ENCODE measurements at places on chromosomes 1 and 21.

GRCh38 chr1:38846210-38846609, 13.4 kb downstream of the RRAGC start:
- no peak for DNase-seq

DNA sequence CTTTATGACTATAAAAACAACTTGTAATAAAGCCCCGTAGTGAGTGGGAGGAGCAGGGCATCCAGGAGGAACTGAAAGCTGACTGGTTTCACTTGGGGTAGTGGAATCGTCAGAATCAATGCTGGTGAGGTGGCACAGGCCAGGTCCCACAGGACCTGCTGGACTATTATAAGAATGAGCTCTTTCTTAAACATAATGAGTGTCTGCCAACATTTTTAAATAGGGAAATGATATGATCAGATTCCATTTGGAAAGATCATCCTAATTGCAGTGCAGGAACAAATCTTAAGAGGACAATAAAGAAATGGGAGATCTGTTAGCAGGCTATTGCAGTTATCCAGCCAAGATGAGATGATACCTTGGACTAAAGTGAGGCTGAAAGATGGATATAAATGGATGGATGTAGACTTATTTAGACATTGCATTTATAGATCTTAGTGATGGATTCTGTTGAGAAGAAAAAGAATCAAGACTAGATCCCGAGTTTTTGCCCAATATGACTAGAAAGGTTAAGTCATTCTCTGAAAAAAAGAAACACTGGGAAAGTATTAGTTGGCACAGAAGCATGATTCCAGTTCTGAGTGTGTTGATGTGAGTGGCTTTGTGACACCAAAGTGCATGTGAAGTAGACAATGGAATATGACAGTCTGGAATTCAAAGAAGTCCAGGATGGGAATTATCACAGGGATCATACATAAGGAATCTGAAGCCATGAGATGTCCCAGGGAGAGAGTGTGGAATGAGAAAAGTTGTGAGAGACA, 153.3 kb upstream of the SGIP1 start:
- DNase-seq = no peak

DNA sequence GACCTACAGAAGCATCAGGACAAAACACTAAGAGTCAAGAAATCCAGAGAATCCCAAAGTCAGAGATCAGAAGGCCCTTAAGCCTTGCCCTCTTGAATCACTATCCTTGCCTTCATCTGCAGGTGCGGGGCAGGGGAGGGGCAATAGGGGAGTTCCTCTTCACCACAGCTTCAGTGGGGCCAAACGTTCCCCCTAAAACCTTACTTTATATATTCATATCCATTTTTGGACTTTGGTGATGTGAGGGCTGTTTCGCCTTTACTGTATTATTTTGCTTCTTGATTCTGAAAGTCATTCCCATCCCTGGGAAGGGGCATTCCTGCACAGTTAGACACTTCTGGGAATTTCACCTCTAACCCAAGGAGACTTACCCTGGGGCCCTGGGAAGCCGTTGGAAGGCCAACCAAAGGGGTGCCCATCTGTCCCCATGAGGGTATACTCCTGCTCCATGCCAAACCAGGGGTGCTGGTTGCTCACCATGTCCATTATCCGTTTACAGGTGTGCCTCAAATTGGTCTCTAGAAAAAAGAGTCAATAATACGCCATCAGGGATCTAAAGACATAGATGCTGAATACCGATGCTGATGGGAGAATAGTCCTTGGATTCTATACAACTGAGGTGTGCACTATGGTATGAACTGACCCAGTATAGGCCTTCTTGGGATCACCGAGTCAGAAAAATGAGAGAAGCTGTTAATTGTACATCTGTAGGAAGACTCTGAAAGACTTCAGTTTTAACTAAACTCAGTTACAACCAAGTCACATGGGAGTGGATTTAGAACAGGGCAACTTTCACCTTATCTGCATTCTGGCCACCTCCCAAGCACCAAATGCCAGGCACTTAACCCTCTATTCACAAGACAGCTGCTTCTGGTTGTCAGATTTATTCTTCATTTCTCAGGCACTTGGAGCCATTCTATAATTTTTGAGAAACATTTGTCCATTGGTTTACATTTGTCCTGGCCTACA, 5.4 kb downstream of the GLUL start:
- DNase-seq = no peak

DNA sequence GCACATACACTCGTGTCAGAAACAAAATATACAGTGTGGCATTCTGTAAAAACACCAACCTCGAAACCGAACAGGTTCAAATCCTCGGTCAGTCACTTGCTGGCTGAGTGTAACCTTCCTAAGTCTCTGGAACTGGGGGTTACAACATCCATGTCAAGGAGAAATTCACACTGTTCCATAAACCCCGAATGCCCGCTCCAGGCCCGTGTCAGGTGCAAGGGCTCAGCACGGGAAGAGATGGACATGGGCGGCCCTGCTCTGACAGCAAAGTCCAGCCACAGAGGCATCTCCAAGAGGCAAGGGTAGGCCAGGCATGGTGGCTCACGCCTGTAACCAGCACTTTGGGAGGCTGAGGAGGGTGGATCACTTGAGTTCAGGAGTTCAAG, 79.5 kb downstream of the SLC66A1 start:
- DNase-seq = no peak

- no peak for DNase-seq
Measured at GRCh38 chr1:226987179-226987536, 47.1 kb downstream of the COQ8A start.

GRCh38 chr1:10186331-10187025, 23.9 kb upstream of the KIF1B start:
- DNase-seq = peak; percentile 53

GRCh38 chr1:169149555-169150286, 43.2 kb downstream of the ATP1B1 start:
- DNase-seq = no peak

- no peak for DNase-seq
Measured at GRCh38 chr1:15276691-15277446, 29.8 kb downstream of the FHAD1 start.

DNA sequence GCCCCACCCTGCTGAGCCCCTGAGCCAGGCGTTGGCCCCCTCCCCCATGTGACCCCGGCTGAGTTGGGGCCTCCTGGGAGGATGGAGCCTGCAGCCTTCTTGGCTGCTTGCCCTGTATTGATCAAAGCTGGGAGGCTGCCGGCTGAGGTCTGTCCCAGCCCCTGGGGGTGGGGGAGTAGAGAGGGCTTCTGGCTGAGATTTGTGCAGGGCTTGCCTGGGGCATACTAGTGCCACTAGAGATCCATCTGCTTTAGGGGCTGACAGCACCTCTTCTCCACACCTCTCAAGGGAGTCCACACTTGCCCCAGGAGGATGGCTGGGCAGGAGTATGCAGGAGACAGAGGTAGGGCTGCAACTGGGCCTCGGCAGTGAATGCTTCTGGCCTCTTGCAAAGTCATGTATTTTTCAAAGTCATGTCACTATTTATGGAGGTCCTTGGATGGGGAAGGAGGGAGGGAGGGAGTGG, 53.6 kb upstream of the SSBP3 start:
- no peak for DNase-seq

DNA sequence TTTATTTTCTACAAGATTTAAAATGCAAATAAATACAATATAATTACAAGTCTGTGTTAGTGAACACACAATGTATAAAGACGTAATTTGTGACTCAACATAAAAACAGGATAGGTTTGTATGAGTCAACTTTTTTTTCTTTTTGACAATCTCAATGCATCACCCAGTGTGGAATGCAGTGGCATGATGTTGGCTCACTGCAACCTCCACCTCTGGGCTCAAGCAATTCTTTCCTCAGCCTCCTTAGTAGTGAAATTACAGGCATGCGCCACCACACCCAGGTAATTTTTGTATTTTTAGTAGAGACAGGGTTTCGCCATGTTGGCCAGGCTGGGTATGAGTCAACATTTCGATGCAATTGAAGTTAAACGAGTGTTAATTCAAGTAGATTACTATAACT, 5.9 kb upstream of the SPRR2E start:
- DNase-seq = no peak

- DNase-seq = no peak
Measured at GRCh38 chr1:154739654-154740053, 130.4 kb downstream of the KCNN3 start.

DNA sequence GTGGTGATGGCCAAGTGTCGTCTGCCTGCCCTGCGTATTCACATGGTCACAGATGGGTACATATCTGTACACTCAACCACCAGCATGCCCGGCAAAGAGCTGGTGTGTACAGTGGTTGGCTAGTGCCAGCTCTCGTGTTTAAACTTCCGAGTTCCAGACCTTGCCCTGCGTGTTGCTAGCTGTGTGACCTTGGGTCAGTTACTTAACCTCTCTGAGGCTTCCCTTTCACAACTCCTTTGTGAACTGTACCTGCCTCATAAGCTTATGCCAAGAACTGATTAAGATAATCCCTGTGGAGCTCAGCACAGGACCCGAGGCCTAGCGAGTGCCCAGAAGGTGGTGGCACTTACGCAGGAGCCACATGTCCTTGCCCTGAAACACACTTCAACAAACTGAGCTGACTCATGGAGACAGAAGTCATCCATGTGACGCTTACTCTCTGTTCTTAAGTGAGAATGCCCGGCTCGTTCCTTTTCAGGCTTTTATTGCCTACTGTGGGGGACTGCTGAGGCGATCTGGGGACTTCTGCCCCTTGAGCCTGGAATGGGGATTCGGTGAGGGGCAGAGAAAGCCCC, 55.4 kb downstream of the ALPL start:
- DNase-seq = no peak

- no peak for DNase-seq
Measured at GRCh38 chr1:2099886-2100779, 49.9 kb downstream of the PRKCZ start.

DNA sequence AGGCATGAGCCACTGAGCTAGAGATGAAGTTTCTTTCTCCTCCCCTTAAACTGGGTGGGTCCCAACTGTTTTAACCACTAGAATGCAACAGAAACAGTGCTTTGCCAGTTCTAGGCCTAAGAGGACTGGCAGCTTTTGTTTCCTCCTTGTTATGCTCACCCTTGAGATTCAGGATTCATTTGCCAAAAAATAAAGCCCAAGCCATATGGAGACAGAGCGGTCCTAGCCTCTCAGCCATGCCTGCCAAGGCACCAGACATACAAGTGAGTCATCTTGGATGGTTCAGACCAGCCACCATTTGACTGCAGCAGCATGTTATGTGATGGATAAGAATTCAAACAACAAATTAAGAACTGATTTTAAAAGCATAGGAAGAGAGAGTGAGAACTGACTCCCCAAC, 38.1 kb upstream of the STUM start:
- no peak for DNase-seq

DNA sequence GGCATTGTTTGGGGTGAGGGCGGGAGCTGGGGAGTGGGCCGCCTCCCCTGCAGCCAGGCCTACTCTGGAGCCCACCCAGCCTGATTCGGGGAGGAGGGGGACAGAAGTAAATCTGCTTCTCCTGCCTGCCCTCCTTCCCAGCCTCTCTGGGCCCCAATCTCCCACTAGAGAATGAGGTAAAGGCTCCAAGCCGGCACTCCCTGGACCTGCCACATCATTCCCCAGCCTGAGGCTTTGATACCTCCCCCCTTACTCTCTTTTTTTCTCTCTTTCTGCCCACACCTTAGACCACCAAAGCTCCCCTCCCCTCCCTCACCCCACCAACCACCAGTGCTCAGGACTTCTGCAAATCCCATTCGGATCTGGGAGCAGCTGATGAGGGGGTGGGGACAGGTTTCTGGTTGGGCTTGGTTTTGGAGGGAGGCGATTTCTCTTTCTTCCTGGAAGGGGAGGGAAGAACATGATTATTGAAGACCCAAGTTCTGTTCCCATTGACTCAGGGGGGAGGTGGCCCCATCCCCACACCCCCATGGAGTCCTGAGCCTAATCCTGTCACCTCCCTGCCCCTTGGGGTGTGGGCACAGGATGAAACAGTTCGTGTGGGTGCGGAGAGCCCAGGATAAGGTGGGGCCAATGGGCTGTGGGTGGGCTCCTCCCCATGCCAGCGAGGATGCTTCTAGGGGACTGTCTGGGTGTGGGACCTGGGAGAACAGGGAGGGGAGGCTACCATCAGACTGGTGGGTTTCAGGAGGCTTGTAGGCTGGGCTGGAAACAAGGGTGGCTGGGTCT, 1.3 kb downstream of the MAP7D1 start:
- DNase-seq = no peak

GRCh38 chr21:43944757-43945156, 67.4 kb upstream of the TRAPPC10 start:
- no peak for DNase-seq

DNA sequence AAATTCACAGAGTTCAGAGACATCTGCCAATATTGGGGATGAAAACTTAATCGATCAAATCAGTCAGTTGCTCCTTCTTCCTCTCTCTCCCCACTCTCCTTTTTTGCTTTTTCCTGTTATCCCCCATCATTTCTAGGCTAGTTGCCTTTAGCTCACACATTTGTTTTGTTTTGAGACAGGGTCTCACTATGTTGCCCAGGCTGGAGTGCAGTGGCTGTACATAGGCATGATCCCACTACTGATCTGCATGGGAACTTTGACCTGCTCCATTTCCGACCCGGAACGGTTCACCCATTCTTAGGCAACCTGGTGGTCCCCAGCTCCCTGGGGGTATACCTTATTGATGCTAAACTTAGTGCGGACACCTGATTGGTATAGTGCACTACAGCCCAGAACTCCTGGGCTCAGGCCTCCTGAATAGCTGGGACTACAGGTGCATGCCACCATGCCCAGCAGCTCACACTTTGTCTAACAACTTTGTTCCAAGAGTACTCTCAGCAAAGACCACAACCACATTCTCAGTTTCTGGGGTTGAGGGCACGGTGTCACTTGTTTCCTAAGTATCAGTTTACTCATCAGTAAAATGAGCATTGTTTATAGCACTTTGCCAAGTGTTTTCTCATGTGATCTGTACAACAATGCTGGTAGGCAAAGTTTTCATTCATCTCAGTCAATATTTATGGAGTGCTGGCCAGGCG, 6.7 kb upstream of the ELOA start:
- no peak for DNase-seq

DNA sequence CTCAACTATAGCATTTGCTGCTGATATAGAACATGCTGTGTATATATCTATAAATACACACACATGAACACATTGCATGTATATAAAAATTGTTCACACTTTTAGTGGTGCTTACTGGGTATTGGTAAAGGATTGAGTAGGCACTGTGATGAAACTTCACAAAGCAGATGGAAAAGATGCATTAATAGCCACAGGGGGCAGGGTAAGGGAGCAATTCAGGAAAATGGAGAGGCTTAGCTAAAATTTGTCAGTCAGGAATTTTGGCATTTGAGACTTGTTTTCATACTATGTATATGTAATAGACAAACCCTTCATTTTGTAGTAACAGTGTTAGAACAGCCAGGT, 633 bp upstream of the PPFIA4 start:
- no peak for DNase-seq

DNA sequence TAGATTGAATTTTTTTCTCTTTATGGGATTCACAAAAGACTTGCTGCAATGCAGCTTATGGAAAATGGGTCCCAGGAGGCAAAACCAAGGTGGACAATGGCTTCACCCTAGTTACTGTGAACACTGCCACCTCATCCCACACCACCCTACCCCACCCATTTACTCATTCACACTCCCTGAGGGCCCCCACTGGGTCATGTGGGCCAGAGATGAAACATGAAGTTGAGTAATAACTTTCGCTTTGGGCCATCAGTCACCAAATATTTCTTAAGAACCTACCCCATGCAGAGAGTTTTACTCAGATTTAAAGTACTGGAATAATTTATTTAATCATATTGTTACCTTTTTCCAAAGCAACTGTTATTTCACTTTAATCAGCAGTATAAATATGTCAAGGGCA, 191.8 kb downstream of the TPR start:
- no peak for DNase-seq

All from T-helper 2 cell (primary cell).